ENCODE measurements at places on chromosomes 7 and 10. TPM values are rescaled to one million over a fixed set of nuclear protein-coding genes. Genes with fewer than 3 reads are reported as not detected.

ADIRF gene
- total RNA-seq = 147 TPM

GRCh38 chr10:49008505-49009198 lies 69.0 kb upstream of the LRRC18 start:
- DNase-seq = no peak

GRCh38 chr10:1074052-1074747 lies 18.0 kb downstream of the WDR37 start:
- DNase-seq = no peak

- no peak for DNase-seq
These were observed 2.2 kb downstream of the GLUD1 start for GRCh38 chr10:87092376-87092860.

MMD2 gene
- total RNA-seq = not detected

DNA sequence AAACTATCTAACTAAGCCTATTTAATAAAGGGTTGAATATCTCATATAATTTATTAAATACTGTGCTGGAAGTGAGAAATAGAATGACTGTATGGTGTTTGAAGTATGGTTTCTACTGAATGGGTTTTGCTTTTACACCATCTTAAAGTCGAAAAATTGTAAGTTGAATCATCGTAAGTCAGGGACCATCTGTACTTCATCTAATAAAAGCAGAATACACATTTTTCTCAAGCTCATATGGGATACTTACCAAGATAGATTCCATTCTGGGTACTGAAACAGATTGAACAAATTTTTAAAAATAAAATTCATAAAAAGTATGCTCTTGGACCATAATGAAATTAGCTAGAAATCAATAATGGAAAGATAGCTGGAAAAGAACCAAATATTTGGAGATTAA lies 285.4 kb downstream of the CXCL12 start:
- no peak for DNase-seq

ADARB2 gene
- 0.21 TPM for total RNA-seq

NFE2L3 gene
- 8.8 TPM for total RNA-seq

DNA sequence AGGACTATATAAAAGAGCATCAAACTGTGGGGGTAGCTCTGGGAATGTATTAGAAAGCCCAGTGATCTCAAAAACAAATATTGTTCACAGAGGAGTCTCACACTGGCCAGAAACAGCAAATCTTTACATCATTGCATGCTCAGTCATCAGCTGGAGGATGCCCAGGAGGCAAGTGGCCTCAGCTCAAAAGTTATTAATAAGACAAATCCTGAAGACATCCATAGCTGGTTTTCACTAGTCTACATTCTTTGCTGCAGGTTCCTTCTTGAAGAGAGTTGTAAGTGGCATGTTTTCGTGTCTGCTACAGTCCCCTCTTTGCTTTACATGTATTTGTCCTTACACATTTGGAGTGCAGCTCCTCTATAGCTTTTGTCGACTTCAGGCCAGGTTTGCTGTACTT lies 8.6 kb upstream of the CCDC7 start:
- DNase-seq = no peak

DNA sequence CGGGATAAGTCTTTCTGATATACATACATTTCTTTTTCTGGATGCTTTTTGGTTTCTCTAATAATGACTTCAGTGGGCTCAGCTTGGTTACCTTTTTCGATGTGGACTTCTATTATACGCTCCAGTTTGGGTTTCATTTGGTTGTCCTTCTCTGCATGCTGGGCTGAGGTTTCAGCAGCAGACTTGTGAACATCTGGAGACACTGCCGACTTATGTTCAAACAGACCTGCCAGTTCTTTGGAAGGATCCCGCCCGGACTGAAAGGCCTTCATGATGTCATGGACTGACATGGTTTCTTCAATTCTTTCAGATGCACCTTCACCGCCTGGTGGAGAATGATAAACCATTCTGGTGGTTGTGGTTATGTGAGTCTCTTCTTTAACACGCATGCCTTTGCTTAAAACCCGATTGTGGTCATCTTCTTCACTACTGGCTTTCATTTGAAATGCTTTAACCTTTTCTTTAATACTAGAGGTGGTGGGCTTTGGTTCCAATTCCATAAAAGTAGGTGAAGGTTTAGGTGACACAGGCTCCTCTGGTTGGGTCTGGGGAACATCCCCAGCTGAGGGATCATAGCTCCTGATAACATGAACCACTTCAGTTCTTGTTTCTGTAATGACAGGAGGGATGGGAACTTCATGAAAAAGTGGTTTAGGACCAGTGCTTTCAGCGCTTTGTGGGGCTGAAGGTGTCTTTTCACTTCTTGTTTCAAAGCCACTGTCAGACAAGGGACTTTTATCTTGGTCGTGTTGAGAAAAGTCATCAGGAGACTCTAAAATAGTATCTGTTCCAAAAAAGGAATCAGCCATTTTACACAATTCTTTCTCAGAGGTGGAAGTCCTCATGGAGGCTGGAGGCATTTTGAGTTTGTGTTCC lies 167.7 kb upstream of the CCDC6 start:
- DNase-seq = no peak

CYP2E1 gene
- total RNA-seq = 0.92 TPM

GRCh38 chr7:129522088-129522970 lies 20.0 kb downstream of the SMKR1 start:
- DNase-seq = no peak

UCN3 gene
- 4.5 TPM for total RNA-seq

DNA sequence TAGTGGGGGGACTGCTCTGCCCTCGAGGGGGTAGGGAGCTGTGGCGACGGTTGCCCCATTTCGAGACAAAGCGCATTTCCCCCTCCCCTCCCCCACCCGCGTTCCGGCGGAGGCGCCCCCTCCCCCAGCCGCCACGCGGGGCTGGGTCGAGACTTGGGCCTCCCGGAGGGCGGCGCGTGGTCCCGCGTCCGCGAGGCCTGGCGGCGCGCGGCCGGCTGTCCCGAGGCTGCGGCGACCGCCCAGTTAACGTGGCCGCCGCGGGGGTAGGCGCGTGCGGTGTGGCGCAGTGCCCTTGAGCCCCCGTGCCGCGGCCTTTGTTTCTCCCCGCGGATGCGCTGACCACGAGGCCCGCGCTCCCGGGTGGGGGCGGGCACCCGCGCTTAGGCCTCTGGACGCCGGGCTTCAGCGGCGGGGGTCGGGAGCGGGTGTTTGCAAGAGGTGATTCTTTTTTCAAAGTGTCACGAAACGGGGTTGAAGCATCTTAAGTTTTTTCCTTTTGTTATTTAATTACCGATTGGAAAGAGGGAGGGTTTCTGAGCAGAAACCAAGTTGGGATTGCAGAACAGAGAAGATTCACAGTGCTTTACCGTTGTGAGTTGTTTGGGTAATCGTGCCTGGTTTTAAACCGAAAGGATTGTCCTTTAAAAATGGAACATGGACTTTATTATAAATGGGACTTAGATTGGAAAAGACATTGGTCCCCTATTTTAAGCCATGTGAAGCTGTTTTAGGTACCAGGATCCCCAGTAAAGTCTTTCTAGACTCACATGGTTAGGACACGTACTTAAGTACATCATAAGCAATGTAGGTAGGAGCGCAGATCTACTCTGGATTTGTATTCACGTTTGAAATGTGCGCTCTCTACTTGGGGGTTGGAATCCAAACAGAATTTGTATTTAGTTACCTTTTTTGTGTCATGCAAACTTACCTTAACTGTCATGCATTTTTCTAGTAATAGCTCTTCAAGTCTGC lies 760 bp downstream of the CBX3 start:
- peak; percentile 78 for DNase-seq

DNA sequence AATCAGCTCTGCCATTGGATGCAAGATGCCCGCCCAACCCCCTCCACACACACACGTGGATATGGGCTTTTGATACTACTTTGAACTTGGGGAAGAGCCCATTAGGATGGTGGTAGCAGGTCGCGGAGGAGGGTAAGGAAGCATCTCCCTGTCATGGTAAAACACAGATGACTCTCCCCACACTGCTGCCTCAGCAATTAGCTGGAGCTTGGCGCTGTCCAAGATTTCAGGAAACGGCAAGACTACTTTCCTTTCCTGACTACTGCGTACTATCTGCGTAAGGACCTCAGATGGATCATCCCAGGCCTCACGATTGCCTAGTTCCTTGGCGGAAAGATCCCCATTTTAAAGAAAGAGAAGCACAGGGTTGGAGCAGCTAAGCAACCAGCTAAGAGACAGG lies 134.3 kb downstream of the C10orf90 start:
- no peak for DNase-seq

BEND7 gene
- 33.2 TPM for total RNA-seq

DNA sequence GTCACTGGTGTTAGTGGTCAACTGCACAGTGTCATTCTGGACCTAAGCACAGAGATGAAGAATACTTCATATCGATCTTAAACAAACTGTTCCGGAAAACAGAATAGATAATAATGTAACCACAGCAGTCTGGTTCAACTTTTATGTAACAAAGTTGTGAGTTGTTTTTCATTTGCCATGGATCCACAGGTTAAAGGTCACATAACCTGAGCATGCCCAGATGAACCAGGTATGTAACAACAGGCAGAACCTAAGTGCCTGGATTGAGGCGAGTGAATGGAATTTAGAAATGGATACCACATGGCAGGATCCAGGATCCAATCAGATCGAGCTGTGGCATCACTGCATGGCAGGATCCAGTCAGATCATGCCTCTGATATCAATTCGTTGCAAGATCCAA lies 87.1 kb downstream of the CLEC2L start:
- no peak for DNase-seq

DNA sequence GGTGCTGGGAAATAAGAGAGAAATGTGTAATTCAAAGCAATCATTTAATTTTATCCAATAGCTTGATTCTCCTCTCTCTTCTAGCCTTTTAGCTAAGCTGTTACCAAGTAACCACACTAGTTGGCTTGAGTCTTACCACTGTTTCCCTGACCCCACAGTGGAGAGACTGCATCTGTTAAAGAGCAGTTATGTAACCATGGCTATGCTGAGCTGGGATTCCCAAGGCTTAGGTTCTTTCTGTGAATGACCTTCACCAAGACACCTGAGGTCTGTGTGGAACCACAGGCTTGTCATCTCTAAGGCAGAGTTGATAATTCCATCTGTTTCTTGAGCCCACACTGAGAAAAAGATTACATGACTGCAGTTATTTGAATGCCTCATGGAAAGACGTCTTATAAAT lies 47.7 kb upstream of the ATRNL1 start:
- DNase-seq = no peak

AKR1C2 gene
- total RNA-seq = 65.4 TPM

GRCh38 chr10:3412646-3413045 lies 240.1 kb upstream of the PITRM1 start:
- no peak for DNase-seq

DPYSL4 gene
- not detected for total RNA-seq

CPA2 gene
- 1.7 TPM for total RNA-seq

MYL10 gene
- not detected for total RNA-seq

GRCh38 chr7:4119848-4120247 lies 562.2 kb upstream of the FOXK1 start:
- no peak for DNase-seq

DNA sequence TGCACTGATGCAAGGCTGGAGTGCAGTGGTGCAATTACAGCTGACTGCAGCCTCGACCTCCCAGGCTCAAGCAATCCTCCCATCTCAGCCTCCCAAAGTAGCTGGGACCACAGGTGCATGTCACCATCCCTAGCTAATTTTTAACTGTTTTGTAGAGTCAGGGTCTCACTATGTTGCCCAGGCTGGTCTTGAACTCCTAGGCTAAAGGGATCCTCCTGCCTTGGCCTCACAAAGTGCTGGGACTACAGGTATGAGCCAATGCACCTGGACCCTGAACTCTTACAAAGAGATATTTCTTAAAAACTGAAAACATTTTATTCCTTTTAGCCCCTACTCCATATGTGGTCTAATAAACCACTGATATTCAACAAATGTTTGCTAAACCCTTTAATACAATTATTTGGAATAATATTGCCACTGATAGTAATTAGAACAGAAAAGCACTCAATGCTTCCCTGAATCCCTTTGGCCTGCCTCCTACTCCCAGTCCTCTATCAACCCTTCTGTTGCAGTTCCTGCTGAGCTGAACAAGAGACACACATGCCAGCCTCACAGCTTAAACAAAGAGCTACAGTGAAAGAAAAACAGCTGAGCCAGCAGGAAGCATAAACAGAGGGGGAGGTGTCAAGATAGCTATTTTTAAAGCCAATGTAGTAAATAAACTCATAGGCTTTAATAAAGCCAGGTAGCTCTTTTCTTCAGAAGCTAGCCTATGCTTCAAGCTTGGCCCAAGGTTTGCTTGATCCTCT lies 7.0 kb upstream of the GNAI1 start:
- DNase-seq = no peak

DNA sequence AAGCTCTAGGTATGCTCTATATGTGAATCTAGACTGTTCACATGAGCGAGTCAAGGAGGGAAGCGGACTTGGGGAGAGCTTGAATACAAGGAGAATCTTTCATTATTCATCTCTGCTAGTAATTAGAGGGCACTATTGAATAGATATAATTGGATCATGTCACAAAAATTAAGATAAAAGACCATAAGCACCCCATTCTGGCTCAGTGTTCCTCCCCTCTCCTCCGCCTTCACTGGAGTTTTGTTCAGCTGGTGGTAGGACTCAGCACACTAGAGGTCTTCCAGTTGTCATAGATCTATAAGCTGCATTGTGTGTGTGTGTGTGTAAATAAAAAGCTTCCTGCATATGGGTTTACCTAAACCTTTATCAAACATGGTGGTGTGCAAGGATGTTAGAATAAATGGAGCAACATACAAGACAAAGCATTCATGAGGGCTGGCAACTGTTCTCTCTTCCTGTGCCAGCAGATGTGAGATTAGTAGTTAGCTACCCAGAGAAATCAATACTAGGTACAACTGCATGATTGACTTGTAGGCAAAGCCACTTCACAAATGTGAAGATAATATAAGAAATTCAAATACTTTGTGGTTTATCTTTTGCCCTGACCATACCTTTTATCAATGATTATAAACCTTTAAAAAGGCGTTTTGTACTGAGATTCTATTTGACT lies 142.6 kb downstream of the CREB5 start:
- no peak for DNase-seq

All from left colon (tissue), 2 donors.